ENCODE measurements at places on chromosomes 1 and 21.

- no peak for DNase-seq
These were observed 272.5 kb downstream of the SIPA1L2 start for GRCh38 chr1:232357416-232357815.

GRCh38 chr1:89347296-89347695, 16.6 kb upstream of the GBP6 start:
- no peak for DNase-seq

GRCh38 chr1:14850563-14850962, 252.1 kb downstream of the KAZN start:
- no peak for DNase-seq

- no peak for DNase-seq
These were observed 13.3 kb downstream of the CDKN2C start for GRCh38 chr1:50983219-50983802.

DNA sequence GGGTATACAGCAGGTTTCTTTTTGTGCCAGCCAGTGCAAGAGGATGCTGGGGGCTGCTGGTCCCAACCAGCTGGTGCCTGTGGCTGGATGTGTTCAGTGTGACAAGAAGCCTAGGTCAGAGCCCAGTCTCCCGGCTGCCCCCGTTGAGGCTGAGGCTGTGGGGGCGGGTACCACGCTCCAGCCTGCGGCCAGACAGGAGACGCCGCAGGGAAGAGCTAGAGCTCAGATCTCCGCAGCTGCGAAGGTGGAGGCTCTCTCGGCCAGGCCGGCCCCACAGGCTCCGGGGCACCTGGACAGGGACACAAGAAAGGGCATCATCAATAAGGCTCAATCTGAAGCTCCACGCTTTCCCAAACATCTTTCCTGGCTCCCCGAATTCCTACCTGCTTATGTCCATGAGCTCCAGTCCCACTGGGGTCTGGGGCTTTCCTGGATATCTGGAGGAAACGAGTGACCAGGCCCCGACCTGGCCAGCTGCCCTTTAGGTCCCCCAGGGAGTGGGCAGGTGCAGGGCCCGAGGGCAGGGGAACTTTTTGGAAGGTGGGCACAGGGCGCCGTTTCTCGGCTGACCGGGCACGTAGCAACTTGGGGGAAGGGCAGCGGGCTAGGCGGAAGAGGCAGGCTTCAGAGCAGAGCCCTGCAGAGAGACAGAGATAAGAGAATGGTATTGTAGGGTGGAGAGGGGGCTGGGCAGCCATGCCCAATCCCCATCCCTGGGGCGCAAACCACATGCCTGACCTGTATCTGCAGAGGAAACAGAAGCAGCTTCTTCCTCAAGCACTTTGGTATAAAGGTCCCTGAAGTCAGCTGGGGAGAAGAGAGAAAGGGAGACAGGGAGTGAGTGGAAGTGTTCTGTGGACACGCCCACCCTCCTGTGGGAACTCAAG, 7.4 kb downstream of the ENTREP3 start:
- no peak for DNase-seq

- no peak for DNase-seq
These were observed 172.4 kb upstream of the IGSF21 start for GRCh38 chr1:17935230-17935629.

DNA sequence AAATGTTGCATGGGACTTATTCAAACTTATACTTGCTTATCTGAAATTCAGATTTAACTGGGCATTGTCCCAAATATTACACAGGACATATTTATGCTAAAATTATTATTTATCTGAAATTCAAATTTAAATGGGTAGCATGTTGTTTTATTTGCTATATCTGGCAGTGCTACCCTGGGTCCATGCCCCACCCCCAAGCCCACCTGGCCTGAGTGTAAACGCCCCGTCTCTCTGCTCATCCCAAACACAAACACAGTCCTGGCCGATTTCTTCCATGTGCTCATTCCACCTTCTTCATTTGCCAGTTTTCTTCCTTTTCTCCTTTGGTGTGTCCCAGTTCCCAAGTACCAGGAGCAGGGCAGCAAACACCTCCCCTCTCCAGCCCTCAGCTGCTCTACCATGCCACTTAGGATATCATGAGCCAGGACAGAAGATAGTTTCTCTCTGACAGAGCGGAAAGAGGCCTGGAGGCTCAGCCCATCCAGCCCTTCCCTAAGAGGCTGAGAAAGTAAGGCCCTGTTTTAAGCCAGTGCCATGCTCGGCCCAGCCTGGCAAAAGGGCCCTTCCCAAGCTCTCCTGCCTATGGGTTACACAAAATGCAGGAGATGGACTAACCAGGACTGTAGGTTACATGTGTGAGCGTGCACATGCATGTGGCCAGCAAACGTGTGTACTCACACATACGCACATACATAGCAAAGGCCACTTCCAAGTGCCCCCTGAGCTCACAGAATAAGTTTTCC, 69.5 kb downstream of the UBE2T start:
- no peak for DNase-seq

DNA sequence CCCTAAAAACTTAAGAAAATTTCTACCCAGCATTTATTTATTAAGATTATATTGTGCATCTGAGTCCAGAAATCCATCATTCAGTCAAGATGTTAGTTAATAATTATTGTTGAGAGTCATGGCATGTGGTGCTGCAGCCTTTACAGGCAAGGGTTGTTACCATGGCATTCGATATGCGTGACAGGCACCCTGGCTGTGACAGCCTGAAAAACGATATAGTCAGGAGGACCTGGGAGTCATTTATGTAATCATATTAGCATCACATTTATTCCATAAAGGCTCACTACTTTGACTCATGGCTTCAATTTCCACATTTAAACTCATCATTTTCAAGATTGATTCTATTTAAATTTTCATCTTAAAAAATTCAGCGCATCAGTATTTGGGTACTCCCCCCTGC, 68.0 kb downstream of the CACHD1 start:
- no peak for DNase-seq

GRCh38 chr1:196577386-196577785, 30.9 kb downstream of the KCNT2 start:
- DNase-seq, result no peak
